Stimulated activated CD8-positive, alpha-beta memory T cell treated with anti-CD3 and anti-CD28 coated beads, Interleukin-7, amount 100 ng/mL, for 1 hour (primary cell): ENCODE measurements at places on chromosomes 7 and 10.

GRCh38 chr7:24665564-24666294, 91.5 kb downstream of the GSDME start:
- DNase-seq = no peak

GRCh38 chr7:18189500-18190126, 162.0 kb upstream of the PRPS1L1 start:
- no peak for DNase-seq

GRCh38 chr10:23804125-23804524, 365.2 kb downstream of the OTUD1 start:
- DNase-seq = no peak

- no peak for DNase-seq
These were observed 75.7 kb downstream of the LYZL2 start for GRCh38 chr10:30553626-30554439.

DNA sequence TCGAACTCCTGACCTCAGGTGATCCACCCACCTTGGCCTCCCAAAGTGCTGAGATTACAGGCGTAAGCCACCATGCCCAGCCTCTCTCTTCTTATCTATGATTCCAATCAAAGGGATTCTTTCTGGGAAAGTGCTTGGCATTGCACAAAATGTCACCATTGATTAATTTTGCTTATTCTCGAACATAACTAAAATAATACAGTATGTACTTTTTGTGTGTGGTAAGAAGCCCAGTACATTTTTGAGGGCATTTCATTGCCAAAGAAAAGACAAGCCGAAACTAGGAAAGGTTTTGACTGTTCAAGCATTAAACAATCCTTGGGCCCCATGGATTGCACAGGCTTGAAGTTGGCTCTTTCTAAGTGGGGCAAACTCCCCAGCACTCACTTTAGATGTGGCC, 18.3 kb upstream of the CACUL1 start:
- DNase-seq = no peak

DNA sequence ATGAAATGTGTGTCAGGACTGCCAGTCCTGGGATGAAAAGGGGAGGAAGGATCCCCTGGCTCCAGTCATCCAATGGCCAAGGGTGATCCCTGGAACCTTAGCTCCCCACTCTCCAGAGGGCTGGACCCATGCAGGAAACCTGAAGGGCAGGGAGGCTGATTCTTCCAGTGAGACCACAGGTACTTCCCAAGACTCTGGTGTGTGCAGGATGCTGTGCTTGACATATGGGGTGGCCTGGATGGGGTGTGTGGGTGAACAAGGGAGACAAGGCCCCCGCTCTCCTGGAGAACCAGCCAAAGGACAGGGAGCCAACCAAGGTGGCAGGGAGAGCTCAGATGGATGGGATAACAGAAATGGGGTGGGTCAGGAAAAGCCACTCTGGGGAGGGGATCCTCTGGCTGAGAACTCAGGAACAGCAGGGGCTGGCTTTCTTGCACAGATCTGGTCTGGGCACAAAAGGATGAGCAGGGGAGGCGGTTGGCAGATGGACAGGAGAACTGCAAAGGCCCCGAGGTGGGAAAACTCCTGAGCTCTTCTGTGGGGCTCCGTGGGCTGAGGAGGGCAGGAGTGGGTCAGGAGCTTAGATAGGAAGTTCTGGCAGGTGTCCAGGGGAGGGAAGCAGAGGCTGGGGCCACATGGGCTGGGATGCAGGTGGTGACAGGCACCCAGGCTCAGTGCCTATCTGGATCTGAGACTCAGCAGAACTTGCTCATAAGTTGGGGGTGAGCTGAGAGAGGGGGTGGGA, 100.6 kb downstream of the ARHGAP22 start:
- DNase-seq = no peak

DNA sequence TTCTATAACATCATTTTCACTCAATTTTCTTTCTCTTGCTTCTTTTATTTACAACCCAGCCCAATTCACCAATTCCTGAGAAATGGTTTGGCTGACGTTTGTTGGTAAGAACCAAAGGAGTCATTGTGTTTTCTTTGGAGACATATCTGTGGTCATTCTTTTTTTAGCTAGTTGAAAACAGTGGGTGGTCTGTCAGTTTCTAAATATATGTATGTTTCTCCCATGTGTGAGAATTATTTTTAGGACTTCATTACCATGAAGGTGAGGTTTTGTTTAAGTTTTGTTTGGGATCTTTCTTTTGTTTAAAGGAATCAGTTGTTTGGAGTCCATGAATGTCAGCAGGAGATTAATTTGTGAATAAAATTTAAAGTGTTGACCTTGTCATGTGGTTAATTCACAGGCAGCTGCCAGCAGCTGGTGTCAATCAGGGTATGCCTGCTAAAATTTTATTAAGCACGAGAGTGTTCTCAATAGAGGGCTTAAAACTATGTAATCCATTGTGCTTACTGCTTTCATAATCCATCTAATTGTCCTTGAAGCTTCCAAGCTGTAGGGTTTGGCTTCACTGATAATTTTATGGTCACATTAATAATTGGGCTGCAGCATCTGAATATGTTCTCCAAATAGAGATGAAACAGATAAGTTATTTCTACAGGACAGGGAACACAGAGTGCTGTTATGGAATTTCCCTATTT, 38.7 kb downstream of the INSYN2A start:
- no peak for DNase-seq

DNA sequence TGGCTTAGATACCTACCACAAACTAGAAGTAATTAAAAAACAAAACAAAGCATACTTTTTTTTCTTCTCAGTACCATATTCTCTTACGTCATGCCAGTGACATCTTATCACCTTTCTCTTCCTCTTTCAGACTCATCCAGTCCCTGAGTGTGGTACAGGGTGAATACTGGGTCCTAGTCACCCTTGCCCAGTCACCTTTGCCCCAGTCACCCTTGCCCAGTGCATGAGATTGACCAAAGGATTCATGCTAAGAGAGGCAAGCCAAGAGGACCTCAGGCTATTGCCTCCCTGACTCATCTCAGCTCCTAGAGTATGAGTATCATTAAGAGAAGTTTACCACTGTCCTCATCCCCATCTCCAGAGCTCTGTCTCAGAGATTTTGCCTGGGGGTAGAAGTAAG, 10.0 kb upstream of the TSPAN12 start:
- DNase-seq = no peak

- DNase-seq = no peak
These were observed 31.9 kb downstream of the RSBN1L start for GRCh38 chr7:77727936-77728701.

- no peak for DNase-seq
These were observed 31.8 kb downstream of the AP3M1 start for GRCh38 chr10:74118804-74119203.

DNA sequence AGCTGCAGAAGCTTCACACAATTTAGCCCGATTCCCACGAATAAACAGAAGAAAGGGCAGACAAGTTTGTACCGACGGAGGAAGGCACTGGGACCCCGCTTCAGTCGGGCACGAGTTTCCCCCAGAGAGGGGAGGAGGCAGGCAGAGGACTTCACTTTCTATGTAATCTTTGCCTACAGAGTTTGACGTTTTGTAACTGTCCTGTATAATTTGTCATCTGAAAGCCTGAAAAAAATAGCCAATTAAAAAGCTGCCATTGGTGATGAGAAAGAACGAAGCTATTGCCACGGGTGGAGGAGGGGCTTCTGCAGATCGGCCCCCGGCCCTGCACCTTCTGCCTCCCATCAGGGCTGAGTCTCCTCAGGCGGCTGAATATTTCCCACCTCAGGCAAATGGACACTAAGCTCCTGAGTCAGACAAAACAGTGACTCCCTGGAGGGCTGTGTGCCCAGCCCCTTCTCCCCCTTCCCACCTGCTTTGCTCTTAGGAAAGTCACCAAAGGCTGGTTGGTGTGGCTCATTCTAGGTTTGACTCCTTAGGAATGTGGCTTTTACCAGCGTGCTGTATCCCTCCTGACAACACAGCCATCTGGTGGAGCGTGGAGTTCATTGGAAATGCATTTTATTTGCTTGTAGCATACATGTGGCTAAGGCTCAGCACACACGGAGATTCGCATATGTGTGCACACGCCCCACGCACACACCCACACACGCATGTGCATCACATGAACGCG, 117.4 kb downstream of the VIPR2 start:
- DNase-seq = no peak
